Stimulated activated CD4-positive, alpha-beta T cell treated with anti-CD3 and anti-CD28 coated beads, TNF-alpha, amount 100 ng/mL, for 1 hour (primary cell): ENCODE measurements at places on chromosomes 13 and 19.

GRCh38 chr13:38602266-38602665 is 84.6 kb upstream of the FREM2 start:
- no peak for DNase-seq

DNA sequence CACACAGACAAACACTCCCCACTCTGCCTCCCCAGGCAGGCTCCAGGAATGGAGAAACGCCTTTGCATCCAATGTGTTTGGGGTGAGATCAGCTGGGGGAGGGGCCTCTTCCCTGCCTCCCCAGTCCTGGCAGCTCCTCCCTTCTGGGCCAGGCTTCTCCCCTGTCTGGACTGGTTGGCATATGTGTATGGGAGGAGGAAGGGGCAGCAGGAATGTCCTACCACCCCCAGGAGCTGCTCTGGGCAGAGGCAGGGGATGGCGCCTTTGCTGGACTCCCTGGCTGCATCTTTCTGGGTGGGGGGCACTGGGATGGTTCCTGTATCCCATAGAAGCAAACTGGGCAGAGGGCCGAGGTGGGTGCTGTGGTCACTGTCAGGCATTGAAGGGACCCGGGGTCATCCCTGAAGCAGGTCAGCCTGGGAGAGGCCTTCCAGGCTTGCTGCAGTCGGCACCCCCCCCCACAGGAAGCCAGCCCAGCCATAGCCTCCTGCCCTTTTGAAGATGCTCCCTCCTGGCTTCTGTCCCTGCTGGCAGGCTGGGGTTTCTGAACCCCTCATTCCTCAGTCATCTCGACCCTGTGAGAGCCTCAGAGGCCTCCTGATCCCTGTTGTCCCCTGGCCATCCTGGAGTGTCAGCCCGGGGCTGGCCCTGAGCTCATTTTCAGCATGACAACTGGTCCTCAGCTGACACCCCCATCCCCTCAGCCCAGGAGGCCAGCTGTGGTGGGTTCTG is 21.2 kb upstream of the SLC7A10 start:
- DNase-seq: no peak

GRCh38 chr13:53250272-53250875 is 221.8 kb downstream of the OLFM4 start:
- no peak for DNase-seq

GRCh38 chr19:47157431-47158321 is 27.0 kb downstream of the SAE1 start:
- DNase-seq: no peak

DNA sequence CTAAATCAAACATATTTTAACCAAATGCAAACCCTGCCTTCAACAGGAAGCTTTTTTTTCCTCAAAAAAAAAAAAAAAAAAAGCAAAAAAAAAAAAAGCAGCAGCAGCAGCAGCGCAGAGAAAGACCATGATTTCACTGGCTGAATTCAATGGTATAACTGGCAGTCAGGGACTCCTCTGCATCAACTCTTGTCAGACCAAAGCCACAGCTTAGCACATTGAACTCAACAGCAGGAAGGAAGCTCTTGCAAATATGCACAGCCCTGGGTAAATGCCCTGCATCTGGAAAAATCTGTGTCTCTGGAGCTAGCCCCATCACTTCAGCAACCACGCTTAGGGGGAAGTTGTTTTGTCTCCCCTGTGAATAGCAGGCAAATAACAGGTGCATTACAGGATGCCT is 17.6 kb upstream of the DHRS12 start:
- DNase-seq: no peak

DNA sequence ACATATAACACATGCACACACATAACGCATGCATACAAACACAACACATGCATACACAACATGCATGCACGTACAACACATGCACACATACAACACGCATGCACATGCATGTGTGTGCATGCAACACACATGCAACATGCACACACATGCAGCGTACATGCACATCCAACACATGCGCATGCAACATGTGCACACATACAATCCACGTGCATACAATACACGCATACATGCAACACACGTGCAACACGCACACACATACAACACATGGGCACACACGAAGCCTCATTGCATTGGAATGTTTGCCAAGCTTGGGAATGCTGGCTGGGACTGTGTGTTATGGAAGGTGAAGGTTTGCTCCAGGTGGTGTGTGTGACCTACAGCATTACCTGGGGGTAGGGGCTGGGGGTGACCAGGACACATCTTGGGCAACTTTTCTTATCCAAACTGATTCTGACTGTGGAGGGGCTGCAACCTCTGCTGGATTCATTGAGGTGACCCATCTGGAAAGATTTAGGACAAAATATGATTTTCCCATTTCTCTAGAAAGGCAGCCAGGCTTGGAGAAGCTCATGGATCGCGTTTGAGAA is 58.9 kb downstream of the SPACA7 start:
- no peak for DNase-seq

DNA sequence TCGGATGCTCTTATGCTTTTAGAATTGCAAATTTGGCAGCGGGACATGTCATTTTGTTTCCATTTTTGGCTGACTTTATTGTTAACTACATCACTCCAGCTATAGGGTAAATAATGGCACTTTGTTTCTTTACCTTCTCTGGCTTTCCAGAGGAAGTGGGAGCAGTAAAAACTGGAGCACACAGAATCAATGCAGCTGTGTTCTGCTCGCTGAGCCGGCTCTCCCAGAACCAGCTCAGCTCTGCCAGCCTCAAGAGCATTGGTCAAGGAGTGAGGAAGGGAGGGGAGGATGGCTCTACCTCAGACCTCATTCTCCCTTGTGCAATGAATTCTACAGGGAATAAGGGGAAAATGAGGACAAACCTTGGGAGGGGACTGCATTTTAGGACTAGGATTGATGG is 50.5 kb upstream of the SPATA13 start:
- DNase-seq: no peak

DNA sequence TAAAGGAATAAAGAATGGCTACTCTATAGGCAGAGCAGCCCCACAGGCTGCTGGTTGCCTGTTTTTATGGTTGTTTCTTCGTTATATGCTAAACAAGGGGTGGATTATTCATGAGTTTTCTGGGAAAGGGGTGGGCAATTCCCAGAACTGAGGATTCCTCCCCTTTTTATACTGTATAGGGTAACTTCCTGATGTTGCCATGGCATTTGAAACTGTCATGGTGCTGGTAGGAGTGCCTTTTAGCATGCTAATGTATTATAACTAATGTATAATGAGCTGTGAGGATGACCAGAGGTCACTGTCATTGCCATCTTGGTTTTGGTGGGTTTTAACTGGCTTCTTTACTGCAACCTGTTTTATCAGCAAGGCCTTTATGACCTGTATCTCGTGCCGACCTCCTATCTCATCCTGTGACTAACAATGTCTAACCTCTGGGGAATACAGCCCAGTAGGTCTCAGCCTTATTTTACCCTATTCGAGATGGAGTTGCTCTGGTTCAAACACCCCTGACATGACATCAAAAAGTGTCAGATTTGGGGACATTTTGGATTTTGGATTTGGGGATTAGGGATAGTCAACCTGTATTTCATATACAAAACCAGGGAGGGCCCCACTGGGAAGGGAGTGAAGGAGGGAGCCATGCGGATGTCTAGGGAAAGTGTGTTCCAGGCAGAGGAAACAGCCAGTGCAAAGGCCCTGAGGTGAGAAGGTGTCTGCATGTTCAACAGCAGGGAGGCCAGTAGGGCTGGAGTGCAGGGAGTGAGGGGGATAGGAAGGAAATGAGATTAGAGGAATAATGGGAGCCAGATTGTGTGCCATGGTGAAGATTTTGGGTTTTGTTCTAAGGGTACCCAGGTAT is 10.9 kb downstream of the FXYD5 start:
- no peak for DNase-seq

GRCh38 chr13:113176280-113176679 is 17.8 kb downstream of the PROZ start:
- DNase-seq: peak; percentile 44

- no peak for DNase-seq
Observed at GRCh38 chr19:50434525-50434924, 1.8 kb downstream of the MYBPC2 start.

DNA sequence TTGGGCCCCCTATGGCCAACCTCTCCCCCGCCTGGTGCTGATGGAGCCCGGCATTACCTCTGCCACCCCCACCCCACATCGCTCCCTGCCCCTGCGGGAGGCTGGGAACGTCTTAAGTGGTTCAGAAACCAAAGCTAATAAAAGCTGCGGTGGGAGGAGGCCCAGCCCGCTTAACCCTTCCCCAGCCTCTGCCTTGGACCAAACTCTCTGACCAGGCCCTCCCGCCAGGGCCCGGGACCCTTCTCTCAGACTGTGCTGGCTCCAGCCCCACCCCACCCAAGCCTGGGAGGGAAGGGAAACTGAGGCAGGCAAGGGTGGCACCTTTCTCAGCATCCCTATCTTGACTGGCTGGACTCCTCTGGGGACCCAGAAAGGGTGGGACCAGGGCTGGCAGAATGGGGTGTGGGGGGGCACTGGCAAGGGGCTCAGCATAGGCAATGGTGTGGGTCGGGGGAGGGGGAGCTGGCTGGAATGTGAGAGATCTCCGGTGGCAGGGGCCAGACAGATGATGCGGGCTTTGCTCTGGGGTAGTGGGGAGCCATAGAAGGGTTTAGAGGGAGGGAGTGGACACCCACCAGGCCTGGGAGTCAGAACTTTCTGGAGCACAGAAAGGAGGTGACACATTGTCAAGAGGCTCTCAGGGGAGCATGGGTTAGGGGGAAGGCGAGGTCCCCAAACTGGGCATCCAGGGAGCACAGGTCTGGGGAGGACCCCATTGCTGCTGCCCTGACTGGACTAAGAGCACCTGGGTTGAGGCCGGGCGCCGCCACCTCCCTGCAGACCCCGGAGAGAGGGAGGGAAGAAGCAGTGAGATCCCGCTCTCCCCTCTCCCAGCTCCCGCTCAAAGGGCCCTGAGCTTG is 21.9 kb downstream of the SMIM24 start:
- DNase-seq: no peak

- DNase-seq: no peak
Observed at GRCh38 chr19:35540356-35540927, 5.0 kb upstream of the TMEM147 start.

DNA sequence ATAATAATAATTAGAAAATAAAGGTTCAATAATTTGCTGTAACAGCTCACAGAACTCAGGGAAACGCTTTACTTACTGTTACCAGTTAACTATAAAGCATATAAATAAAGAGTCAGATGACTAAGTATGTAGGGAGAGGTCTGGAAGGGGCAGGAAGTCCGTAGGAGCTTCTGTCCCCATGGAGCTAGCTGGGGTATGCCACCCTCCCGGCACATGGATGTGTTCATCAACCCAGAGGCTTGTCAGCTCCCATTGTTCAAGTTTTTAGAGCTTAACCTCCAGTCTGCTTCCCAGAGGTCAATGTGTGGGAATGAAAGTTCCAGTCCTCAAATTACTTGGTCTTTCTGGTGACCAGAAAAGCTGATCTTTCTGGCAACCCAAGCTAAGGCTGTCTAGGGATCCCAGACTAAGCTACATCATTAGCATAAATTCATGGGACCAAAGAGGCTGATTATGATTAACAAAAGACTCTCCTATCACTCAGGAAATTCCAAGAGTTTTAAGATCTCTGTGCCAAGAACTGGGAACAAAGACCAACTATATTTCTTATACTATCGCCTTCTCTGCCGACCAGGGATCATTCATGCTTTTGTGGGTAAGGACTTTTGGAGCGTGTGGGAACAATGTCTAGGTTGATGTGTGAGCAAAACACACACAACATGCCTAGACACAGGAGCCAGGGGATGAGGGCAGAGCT is 31.7 kb upstream of the ZNF507 start:
- no peak for DNase-seq

GRCh38 chr13:48255954-48256353 is 22.9 kb downstream of the ITM2B start:
- no peak for DNase-seq

- peak; percentile 74 for DNase-seq
Observed at GRCh38 chr13:79451500-79451962, 29.4 kb upstream of the NDFIP2 start.
